ENCODE measurements at places on chromosomes 2 and 18.
A peak's percentile ranks its signal among the peaks of the same experiment; 100 is the strongest.

DNA sequence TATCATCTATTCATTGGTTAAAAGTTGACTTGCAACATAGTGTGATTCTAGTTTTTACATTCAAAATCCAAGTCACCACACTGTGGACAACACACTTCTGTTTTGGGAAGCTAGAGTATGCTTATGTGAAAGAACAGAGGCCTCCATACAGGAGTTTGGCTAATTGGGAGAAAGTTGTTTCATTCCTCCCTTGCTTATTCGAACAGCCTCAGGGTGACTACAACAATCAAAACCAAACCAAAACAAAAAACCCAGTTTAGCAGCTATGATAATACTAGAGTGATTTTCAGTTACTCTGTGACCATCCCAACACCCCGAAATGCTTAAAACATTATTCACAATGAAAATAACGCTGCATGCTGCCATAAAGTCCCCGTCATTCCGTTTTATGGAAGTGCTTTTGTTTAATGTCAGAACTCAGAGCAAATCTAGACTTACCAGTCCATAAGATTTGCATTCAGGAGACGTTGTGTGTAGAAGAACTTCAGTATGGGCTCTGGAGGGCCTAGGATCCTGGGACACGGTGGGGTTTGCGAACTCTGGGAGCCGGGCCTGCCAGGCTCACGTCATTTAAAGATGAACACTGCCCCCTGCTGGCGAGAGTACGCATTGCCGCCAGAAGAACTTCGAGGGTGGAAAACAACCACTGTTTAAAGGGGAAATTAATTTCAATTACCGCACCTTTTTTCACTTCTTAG is 111.4 kb downstream of the FTCDNL1 start:
- peak; percentile 37 for DNase-seq

DNA sequence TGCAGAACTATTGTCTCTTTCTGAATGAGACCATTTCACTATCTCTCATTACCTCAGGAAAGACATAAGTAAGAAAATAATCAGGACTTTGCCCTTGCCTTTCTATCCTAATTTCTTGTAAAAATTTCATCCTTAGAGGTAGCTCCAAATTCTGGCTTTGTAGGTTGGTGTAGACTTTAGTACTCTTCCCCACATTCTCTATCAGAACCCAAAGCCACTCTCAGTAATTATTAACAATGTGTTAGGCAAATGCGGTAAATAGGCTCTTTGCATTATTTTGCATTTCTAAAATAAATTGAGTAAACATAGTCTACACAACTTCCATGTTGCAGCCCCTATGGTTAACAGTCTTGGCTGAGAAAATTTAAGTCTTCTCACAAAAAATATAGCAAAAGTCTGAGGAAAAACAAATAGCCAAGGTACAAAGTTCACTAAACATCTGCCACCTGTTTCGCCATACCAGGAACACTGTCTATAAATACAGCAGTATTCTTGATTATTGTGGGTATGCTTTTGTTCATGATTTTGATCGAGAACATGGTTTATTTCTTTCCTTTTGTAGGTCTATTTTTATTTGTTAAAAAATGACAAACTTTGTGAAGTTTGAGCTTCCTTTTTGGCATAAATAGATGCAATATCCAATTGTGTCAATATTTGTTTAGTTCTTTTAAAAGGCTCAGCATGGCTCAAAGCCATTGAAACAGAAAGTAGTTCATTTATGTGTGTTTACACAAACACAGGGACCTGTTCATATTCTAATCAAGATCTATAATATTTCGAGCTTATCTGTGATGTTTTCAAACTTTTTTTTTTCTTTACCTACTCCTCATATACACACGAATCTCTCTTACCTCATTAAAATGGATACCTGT is 1061.5 kb downstream of the CNTNAP5 start:
- DNase-seq, result no peak

GRCh38 chr2:69581774-69582581 is 61.6 kb downstream of the AAK1 start:
- DNase-seq, result no peak

GRCh38 chr2:105537466-105537865 is 138.6 kb upstream of the FHL2 start:
- DNase-seq, result no peak

DNA sequence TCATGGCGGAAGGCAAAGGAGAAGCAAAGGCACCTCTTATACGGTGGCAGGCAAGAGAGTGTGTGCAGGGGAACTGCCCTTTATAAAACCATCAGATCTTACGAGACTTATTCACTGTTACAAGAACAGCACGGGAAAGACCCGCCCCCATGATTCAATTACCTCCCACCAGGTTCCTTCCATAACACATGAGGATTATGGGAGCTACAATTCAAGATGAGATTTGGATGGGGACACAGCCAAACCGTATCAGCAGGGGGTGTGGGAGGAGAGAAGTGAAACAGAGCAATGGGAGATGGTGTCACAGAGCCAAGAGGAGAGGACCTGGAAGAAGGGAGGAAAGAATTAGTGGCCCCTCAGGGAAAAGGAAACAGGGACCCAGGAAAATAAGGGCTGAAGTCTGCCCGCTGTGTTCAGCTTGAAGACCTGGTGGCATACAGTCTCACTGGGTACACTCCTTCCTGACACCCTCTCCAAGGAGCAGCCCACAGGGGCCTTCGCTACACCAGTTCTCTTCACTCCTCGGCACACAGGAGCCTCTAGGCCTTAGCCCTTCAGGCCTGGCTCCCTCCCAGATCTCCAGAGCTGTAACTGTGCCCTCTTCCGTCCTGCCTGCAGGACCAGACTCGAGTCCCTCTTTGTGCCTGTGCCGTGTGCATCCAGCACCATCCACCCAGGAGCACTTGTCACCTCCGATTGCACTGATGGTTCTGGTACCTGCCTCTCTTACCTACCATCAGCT is 262.1 kb downstream of the EIPR1 start:
- no peak for DNase-seq

Measured in stimulated activated CD4-positive, alpha-beta T cell treated with anti-CD3 and anti-CD28 coated beads, TNF-alpha, amount 100 ng/mL, for 24 hours (primary cell).